T-helper 2 cell treated with Interferon-gamma antibody and Interleukin-4, amounts not matched to agents 100 ng/mL and 5 ng/mL, for 36 hours (primary cell): ENCODE measurements at places on chromosomes 3 and 15. TPM values are rescaled to one million over a fixed set of nuclear protein-coding genes. Genes with fewer than 3 reads are reported as not detected.

Gene ZDHHC23
- total RNA-seq, result 3.2 and 4.0 TPM in 2 replicates

Gene GPR156
- not detected in 2 replicates for total RNA-seq

Gene CRYGS
- 5.0 and 5.4 TPM in 2 replicates for total RNA-seq

Gene LEKR1
- total RNA-seq, result 0.70 and 0.73 TPM in 2 replicates

Gene RETNLB
- total RNA-seq, result not detected in 2 replicates

Gene FOXB1
- total RNA-seq, result 1.5 and 1.6 TPM in 2 replicates

Gene SCG5
- 2.9 and 4.1 TPM in 2 replicates for total RNA-seq
